GM04504 (cell line): ENCODE measurements at places on chromosomes 5 and 9.

DNA sequence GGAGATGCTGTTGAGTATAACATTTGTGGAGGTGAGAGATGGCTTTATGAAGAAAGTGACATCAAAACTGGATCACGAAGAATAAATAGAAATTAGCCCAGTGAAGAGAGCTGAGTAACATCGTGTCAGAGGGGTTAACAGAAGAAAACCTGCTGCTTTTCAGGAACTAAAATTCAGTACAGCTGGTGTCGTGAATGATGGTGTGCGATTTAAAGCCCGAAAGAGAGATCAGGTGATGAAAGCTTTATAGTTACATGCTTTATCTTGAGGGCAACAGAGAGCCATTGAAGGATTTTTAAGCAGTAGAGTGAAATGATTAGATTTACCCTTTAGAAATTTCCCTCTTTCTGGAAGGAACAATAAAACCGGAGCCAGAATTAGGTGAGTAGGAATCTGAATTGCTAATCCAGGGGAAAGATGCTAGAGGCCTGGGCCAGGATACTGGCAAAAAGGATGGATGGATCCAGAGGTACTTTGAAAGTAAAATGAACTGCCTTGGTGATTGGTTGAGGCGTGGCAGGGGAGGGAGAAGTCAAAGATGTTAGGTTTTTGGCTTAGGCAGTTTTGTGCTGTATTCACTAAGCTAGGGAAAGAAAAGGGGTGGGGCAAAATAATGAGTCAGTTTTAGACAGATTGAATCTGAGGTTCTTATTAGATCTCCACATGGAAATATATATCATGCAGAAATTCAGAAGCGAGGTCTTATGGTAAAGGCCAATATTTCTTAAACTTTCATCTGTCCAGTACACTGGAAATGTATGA, 3.4 kb downstream of the LRRC70 start:
- no peak for DNase-seq

- DNase-seq = no peak
Measured at GRCh38 chr5:56984445-56984844, 32.5 kb upstream of the MIER3 start.

DNA sequence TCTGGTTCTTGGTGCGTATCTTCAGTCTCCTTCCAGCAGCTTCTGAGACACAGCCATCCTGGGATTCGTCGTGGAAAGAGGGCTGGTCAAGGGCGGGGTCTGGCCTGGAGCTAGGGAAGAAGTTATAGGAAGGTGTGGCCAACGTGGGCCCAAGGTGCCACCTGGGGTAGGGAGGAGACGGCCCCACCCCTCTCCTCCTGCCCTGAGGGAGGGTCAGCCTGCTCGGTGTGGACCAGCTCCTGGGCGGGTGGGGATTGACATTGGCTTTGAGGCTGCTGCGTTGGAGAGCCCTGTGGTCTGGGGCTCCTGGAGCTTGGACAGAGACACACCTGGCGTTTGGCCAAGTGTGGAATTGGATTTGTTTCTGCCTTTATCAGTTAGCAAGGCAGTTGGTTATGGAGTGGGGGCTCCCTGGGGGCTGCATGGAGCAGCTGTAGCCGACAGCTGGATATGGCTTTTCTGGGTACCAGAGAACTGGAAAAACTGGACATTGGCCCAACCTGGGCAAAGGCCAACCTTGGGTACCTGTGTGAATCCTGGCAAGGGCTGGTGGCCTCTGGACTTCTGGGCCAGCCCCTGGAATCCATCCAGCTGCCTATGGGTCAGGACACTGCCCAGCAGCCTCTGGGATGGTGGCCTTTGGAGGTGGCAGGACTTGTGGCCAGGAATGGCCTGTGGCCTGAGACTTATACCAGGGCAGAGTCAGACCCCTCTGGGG, 75.7 kb upstream of the PPP1R26 start:
- no peak for DNase-seq

GRCh38 chr5:106675687-106676086, 995.0 kb downstream of the EFNA5 start:
- DNase-seq = no peak

GRCh38 chr9:135464181-135464580, 15.4 kb upstream of the PPP1R26 start:
- no peak for DNase-seq

DNA sequence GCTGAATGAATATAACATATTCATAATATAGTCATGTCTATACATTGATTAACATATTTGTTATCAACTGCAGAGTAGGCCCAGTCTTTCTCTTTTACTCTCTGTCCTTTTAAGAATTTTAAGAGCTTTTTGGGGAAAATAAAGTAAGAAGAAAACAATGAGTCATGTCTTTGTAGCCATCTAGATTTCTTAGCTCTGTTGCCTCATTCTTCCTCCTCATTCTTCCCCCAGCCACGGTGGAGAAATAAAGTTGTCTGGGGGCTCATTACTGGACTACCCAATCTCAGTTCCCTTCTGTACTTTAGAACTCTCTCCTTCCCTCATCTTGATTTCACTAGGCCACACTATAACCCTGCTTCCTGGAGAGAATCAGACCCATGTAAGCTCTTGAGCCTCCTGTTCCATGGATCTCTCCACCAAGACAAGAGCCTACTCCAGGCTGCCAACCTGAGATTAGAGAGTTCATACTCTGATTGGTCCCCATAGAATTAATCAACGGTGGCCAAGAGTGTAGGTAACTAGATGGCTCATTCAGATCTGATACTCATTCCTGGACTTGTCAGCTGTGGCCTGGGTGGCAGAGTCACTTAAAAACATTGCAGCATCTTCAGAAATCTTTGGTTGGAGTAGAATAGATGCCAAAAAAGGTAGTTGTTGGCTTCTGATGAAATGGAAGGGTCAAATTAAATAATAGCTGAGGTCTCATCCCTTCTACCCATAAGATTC, 44.2 kb downstream of the ITGA1 start:
- DNase-seq = no peak

GRCh38 chr5:172524573-172525021, 70.3 kb upstream of the SH3PXD2B start:
- no peak for DNase-seq

DNA sequence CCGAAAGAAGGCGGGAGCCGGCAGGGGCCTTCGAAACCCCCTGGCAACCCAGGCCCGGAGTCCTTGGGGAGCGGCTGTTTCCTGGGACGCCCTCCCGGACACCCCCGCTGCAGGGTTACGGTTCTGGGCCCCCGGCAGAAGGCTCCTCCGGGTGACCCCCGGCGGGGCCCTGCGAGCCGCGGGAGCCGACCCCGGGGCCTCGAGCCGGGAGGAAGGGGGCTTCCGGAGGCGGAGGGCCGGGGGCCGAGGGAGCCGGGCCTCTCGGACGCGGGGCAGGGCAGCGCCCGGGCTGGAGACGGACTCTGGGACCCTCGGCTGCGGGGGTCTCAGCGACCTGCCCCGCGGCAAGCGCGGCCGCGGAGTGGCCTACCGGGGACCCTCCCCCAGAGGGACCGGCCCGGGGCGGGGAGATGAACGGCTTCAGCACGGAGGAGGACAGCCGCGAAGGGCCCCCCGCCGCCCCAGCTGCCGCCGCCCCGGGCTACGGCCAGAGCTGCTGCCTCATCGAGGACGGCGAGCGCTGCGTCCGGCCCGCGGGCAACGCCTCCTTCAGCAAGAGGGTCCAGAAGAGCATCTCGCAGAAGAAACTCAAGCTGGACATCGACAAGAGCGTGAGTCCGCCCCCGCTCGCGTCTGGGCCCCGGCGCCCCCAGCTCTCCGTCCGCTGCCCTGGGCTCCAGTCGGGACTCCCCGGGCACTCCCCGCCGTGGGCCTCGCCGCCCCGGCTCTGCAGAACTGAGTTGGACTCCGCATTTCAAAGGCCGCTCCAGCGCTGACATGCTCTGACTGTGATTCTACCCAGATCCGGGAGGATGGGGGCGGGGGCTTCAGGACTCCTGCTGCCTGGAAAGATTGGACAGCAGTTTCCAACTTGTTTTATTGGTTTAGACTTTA, 645 bp downstream of the SAP30L start:
- DNase-seq = peak; percentile 29

- DNase-seq = peak; percentile 45
Measured at GRCh38 chr9:25716220-25716872, 38.1 kb upstream of the TUSC1 start.

GRCh38 chr5:135977375-135977928, 22.7 kb upstream of the LECT2 start:
- DNase-seq = no peak

DNA sequence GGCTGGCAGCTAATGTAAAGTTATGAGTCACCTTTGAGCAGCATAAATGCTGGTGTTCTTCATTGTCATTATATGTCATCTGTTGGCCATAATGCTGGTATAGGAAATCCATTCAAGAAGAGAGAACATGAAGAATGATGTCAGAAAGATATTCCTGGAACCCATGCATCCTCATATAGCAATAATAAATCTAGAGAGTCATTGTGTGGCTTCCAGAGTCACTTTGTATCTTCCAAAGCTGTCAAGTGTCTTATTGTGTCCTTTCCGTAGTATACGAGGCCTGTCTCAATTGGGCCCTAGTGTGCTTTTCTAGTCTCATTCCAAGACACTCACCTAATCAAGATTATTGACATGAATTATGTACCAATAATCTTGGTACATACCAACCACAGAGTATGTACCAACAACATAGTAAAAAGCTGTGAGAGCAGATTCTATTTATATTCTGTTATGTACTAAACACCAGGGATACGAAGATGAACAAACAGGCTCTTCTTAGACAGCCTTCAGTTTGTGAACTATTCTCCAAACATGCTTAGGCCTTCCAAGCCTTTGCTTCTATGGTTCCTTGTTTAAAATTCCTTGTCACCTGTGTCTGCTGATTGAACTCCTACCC, 110.1 kb downstream of the ERCC6L2 start:
- DNase-seq = no peak

DNA sequence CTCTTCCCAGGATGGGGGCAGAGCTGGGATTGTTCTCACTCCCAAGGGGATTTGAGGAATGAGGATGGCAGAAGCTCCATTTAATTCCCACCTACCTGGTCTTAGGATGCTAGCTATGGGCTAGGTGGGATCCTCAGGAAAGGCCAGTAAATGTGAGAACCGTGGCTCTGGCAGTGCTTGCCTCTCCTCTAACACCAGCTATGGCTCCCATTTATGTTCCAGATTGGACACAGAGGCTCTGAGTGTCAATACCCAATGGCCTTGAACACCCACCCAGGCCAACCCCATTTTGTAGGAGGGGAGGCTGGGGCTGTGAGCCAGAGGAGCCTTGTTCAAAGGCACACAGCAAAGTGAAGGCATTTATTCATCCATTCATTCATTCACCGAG, 10.2 kb upstream of the DAB2IP start:
- DNase-seq = no peak

DNA sequence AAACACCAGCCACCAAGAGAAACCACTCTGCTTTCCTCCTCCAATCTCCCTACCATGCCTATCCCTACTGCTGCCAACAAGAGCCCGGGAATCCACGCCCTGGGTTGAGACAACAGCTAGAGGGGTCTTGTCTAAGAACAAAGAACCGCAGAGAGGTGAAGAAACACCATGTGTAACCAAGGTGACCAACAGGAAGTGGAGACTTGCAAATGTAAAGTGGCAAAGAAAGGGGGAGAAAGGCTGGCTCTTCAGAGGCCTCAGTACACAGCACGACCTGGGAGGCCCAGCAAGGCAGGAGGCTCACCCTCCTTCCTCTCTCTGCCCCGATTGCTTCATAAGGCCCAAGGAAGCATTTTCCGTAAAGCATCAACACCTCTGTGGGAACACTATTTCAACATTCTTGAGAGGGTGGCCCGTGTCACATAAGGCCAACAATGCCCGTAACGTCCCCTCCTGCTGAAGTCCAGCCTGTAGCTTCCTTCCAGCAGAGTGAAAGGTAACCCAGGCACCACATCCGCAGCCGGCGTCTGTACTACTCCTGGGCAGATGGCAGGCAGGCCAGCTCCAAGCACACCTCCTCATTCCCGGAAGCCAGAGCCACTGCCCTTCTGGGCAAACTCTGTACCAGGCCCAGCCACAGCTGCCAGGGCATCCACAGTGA, 18.3 kb downstream of the CCNJL start:
- no peak for DNase-seq

- DNase-seq = no peak
Measured at GRCh38 chr5:1387059-1387755, 42.3 kb upstream of the CLPTM1L start.

DNA sequence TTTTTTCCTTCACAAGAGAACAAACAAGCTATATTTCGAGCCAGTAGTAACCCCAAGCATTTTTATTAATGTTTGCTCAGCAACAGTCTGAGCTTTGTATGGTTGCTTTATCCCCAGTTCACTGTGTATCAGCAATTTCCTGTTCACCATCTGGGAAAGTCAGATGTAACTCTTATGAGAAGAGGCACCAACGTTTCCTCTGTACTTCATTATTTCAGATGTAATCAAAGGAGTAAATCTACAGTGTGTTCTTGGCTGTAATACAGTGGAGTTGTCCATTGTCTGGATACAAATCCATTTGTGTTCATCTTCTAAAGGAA, 340.2 kb downstream of the ARRDC3 start:
- DNase-seq = no peak

DNA sequence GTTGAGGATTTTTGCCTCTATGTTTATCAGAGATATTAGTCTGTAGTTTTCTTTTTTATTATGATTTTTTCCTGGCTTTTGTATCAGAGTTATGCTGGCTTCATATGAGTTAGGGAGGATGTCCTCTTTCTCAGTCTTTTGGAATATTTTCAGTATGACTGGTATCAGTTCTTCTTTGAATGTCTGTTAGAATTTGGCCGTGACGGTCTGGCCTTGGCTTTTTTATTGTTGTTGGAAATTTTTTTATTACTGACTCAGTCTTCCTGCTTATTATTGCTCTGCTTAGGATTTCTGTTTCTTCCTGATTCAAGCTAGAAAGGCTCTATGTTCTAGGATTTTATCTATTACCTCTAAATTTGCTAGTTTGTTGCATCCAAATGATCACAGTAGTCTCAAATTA, 421.9 kb downstream of the CDH10 start:
- no peak for DNase-seq

- DNase-seq = no peak
Measured at GRCh38 chr9:108933231-108933717, 650 bp downstream of the ELP1 start.

- DNase-seq = no peak
Measured at GRCh38 chr5:96868603-96869371, 7.5 kb upstream of the ERAP2 start.

- DNase-seq = no peak
Measured at GRCh38 chr5:66542711-66543110, 53.5 kb upstream of the MAST4 start.

GRCh38 chr9:79776581-79776980, 204.8 kb downstream of the TLE4 start:
- no peak for DNase-seq

GRCh38 chr5:3827624-3828023, 232.0 kb downstream of the IRX1 start:
- DNase-seq = no peak

- peak; percentile 65 for DNase-seq
Measured at GRCh38 chr5:65769539-65769938, 47.5 kb downstream of the NLN start.

- DNase-seq = no peak
Measured at GRCh38 chr5:130693509-130693908, 471.5 kb downstream of the HINT1 start.
